ENCODE measurements at places on chromosomes 2 and 18. TPM values are rescaled to one million over a fixed set of nuclear protein-coding genes. Genes with fewer than 3 reads are reported as not detected.

The CENPA gene
- 26.9 TPM for total RNA-seq

The CFAP53 gene
- total RNA-seq, result not detected

The TUBA3E gene
- not detected for total RNA-seq

The ACMSD gene
- not detected for total RNA-seq

The LYG2 gene
- not detected for total RNA-seq

The CRYGD gene
- total RNA-seq, result not detected

The CXCR4 gene
- 4.9 TPM for total RNA-seq

The KLHL41 gene
- not detected for total RNA-seq

The SPHKAP gene
- total RNA-seq, result not detected

The KCNIP3 gene
- total RNA-seq, result 1.1 TPM

The SOX11 gene
- total RNA-seq, result not detected

The CTIF gene
- total RNA-seq, result 10.4 TPM

The HAAO gene
- total RNA-seq, result not detected

The GALR1 gene
- not detected for total RNA-seq

The CHRNA1 gene
- not detected for total RNA-seq

The AQP4 gene
- total RNA-seq, result not detected

The ANTXR1 gene
- total RNA-seq, result not detected

The APCDD1 gene
- total RNA-seq, result not detected

The AKAIN1 gene
- not detected for total RNA-seq

The ANO7 gene
- total RNA-seq, result 4.1 TPM

The ALKAL2 gene
- not detected for total RNA-seq

The HOXD13 gene
- 1.4 TPM for total RNA-seq

The UGT1A5 gene
- total RNA-seq, result 3.1 TPM

The ZFAND2B gene
- 116 TPM for total RNA-seq

The IL1RL1 gene
- total RNA-seq, result not detected

The CCL20 gene
- 0.31 TPM for total RNA-seq

The SERPINB4 gene
- total RNA-seq, result not detected

The ST6GAL2 gene
- total RNA-seq, result not detected

The CYRIA gene
- not detected for total RNA-seq

The HMSD gene
- not detected for total RNA-seq

The CROCC2 gene
- not detected for total RNA-seq

The LYG1 gene
- total RNA-seq, result 0.08 TPM

The STPG4 gene
- total RNA-seq, result 6.9 TPM

The SLC19A3 gene
- total RNA-seq, result 0.03 TPM

The FBXO48 gene
- 0.05 TPM for total RNA-seq

The KIAA2012 gene
- 0.05 TPM for total RNA-seq

The BCL11A gene
- total RNA-seq, result not detected

The GNAL gene
- 0.23 TPM for total RNA-seq

The CCDC74B gene
- 0.33 TPM for total RNA-seq

The CHRND gene
- not detected for total RNA-seq

The DSG1 gene
- total RNA-seq, result not detected
